Stimulated activated CD4-positive, alpha-beta T cell treated with anti-CD3 and anti-CD28 coated beads, TNF-alpha, amount 100 ng/mL, for 1 hour (primary cell): ENCODE measurements at places on chromosomes 12 and 14.

- DNase-seq: no peak
These were observed 2.9 kb downstream of the KRT2 start for GRCh38 chr12:52649066-52649465.

GRCh38 chr12:51692016-51692415, 101.0 kb downstream of the SCN8A start:
- no peak for DNase-seq

GRCh38 chr12:64991121-64991611, 129.9 kb downstream of the WIF1 start:
- DNase-seq: no peak

DNA sequence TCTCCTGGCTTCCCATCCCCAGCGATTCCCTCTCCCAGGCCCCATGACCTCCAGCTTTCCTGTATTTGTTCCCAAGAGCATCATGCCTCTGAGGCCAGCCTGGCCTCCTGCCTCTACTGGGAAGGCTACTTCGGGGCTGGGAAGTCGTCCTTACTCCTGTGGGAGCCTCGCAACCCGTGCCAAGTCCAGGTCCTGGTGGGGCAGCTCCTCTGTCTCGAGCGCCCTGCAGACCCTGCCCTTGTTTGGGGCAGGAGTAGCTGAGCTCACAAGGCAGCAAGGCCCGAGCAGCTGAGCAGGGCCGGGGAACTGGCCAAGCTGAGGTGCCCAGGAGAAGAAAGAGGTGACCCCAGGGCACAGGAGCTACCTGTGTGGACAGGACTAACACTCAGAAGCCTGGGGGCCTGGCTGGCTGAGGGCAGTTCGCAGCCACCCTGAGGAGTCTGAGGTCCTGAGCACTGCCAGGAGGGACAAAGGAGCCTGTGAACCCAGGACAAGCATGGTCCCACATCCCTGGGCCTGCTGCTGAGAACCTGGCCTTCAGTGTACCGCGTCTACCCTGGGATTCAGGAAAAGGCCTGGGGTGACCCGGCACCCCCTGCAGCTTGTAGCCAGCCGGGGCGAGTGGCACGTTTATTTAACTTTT, 14.3 kb downstream of the C12orf43 start:
- no peak for DNase-seq

- no peak for DNase-seq
These were observed 18.5 kb downstream of the MMAB start for GRCh38 chr12:109554761-109555160.

- DNase-seq: no peak
These were observed 156.4 kb upstream of the HMGA2 start for GRCh38 chr12:65667932-65668331.

DNA sequence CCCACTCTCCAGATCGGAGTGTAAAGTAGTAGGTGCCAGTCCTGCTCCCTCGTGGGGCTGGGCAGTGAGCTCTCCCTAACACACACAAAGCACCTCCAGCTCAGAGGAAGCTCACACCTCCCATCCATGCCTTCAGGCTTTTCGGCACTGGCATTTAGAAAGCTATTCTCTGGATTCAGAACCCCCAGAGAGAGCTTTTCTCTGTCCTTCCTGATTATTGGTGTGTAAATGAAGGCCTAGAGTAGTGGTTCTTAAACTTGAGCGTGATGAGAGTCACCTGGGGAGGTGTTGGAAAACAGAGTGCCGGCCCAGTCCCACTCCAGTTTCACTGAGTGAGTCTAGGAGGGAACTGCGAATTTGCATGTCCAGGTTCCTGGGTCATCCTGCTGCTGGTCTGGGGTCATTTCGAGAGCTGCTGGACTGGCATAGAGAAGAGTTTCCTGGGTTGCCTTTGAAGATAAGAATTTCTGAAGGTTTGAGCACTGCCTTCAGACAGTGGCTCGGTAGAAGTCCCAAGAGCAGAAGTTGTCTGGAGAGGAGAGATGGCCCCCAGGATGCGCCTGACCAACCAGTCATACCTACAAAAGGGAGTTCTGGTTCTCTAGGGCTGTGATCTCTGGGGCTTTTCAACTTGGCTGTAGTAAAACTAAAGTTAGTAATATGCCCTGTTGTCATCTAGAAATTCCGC, 15.1 kb downstream of the CD9 start:
- no peak for DNase-seq
